Epithelial cell of proximal tubule (primary cell): ENCODE measurements at places on chromosomes 7 and 10. TPM values are rescaled to one million over a fixed set of nuclear protein-coding genes. Genes with fewer than 3 reads are reported as not detected.

DNA sequence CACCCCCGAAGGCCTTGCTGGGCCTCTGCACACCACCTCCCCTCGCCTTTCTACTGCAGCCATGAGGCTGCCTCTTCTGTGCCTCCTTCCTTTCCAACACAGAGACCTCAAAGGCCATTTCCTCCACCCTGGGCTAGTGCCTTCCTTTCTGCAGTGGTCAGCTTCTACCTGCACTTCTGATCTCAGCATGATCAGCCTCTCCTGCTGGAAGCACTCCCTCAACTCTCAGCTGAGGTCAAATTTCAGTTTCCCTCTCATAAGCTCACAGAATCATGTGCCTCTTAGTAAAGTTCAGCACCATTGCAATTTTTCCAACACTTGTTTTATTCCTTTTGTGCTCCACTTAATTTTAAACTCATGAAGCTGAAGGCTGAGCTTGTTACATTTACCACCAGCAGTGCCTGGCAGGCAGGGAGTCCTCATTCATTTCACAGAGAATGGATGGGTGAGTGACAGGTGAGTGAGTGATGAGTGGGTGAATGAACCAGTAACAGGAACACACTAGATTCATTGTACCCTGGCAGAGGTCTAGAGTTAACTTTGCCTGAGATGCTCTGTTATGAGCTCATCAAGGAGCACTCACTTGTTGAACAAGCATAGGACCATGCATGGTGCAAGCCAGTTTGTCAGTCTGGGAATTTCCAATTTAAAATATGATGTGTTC is 124.0 kb upstream of the PRSS58 start:
- DNase-seq, result peak; percentile 80

DNA sequence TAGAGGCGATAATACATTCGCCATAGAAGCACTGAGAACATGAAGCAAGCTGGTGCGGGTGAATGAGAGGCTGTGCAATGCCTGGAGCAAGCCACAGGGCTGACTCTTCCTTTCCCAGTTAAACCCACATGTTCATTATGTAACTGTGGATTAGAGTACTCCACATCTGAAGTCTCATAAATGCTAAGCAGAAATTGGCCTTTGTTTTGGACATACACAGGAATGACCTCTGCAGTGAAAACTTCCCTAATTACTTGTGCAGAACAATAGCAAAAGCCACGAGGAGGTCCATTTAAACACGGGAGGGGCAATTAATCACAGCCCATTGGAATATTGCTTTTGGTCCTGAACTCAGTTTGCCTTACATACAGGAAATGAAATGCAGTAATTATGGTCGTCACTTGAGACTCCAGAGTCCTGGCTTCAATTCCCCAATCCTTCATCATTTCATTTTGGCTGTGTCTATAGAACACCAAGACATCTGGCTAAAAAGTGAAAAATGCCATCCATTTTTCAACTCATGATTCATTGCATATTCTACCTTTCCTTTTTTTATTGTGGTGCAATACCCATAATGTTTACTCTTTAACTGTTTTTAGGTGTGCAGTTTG is 78.7 kb upstream of the CXCL12 start:
- DNase-seq, result no peak

DNA sequence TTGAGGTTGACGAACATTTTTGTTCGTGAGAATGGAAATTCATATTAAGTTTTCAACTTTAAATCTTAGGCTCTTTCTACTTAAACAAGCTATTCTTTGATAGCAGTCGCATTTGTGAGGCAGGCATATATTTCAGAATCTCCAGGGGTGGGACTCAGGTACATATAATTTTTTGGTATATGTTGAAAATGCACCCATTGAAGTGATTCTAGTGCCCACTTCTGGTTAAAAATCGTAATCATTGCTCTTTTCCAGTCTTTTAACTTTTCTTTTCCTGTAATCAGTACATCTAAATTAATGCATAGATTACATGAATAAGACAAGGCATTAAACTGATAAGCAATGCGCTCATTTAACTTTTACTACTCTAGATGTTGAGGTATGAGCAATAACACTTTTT is 67.8 kb downstream of the ZNRF2 start:
- no peak for DNase-seq

DNA sequence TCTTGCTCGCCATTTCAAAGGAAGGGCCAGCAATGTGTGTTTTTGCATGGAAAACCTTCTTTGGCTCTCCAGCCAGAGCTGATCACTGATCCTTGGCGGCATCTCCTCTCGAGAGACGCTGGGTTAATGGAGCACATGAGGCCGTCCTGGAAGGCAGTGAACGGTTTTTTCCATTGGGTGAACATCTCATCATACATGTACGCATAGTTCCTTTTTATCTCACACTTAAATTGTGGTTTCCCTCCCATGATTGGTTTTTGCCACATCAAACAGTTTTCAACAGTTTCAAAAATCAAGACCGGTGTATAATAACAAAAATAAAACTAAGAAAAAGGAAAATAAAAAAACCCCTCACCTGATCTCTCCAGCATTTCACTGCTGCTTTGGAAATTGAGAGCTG is 276.4 kb downstream of the TCF7L2 start:
- peak; percentile 26 for DNase-seq

- DNase-seq, result peak; percentile 44
These were observed 42.0 kb downstream of the ZC3HC1 start for GRCh38 chr7:130008941-130009847.

GRCh38 chr7:107725138-107725740 is 18.7 kb upstream of the CBLL1 start:
- no peak for DNase-seq

DNA sequence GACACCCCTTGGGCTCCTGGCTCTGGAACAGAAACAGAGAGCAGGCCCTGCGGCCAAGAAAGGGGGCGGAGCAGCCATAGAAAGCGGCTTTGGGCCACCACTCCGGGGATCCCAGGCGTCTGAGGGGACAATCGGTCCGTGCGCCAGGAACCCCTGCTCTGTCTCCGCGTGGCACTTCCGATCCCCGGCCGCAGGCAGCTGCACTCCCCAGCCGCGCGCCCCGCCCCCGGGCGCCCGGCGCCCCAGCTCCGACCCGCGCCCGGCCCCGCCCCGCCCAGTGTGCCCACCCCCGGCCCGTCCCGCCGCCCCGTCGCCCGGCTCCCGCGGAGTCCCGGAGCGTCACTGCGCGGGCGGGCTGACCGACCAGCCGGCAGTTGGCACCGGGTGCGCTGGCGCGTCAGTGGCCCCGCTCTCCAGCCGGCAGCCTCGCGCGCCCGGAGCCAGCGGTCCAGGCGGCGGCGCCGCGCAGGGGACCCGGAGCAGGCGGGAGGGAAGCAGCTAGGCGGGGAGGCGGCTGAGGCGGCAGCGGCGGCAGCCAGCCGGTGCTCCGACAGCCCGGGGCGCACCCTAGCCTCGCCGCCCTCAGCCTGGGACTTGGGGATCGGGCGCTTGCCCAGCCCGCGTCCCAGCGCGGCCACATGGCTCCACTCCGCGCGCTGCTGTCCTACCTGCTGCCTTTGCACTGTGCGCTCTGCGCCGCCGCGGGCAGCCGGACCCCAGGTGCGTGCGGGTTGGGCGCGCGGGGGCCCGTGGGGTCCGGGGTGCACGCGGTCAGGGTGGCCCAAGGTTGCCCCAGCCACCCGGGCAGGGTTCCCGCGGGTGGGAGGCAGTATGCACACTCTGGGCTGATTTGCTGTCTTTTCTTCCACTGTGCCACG is at the start of gene ADAMTS14:
ADAMTS14 (plus strand) TSS at position 342 of the 878 bp plus-strand sequence; CDS start at position 639, 297 bp downstream.
- DNase-seq, result no peak

DNA sequence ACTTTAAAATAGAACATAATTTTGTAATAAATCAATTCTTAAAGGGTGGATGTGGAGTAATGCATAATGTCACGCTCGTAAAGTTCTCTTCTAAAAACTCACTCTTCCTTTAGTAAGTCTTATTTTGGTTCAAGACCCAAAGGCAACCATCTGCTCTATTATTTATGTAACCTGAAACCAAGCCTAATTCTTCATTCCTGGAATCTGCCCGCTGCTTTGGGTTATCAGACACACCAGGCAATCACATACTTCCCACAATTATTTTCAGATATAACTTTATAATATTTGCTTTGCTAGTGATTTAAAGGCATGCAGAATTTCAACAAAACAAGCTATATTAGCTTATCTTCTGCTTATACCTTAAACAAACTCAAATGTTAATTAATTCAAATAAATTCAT is 39.0 kb downstream of the RAB11FIP2 start:
- no peak for DNase-seq

GRCh38 chr7:144027974-144028373 is 20.8 kb upstream of the OR2A5 start:
- DNase-seq, result no peak

DNA sequence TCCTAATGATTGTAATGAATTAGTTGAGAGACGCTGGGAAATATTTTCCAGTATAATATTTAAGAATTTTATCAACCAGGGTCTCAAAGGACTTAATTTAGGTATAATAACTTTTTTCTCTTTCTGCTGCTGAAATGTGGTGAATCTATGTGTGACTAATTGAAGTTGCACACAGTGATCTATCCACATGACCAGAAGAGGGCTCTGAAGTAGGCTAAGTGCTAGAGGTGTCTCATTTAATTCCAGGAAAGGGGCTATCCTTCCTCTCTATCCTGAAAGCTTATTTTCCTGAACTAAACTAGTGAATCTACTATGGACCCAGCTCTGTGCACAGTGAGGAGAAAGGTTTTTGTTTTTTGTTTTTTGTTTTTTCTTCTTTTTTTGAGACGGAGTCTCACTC is 294.4 kb upstream of the MYO3A start:
- no peak for DNase-seq

DNA sequence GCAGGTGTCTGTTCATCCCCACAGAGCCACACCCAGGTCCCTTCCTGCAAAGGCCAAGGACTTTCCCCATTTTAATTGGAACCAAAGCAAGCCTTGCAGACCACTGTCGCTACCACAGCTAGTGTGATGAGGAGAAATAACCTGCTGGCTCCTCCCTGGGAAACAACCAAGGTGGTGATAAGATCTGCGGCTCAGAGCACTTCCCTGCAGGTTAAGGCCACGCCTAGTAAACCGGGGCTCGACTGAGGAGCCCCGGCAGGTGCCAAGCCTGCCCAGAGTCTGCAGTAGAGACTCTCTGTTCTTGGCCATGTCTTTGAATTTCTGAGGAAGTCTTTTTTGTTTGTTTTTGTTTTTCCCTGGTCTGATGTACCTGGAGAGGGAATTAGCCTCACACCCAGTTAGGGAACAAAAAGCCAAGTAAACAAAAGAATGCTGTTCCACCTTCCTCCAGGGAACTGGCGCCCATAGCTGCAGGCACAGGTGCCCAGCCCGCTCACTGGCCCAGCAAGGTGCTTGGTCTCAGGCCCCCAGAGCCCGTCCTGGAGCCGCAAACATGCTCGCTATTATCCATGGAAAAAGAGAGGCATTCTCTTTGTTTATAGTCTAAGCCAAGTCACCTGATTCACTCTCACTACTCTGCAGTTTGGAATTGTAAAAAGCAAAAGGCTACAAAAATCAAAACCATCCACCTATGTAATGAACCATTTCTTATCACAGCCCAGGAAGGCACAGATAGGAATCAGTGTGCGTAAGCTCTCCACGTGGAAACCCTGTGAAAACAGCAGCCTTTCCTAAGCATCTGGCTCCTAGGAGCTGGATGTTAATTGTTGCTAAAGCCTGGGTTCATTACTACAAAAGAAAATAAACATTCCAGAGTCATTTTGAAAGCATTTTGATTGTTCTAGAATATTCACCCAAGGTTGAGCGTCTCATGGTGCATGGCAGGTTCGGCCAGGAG is 2.7 kb downstream of the GPR146 start:
- no peak for DNase-seq

DNA sequence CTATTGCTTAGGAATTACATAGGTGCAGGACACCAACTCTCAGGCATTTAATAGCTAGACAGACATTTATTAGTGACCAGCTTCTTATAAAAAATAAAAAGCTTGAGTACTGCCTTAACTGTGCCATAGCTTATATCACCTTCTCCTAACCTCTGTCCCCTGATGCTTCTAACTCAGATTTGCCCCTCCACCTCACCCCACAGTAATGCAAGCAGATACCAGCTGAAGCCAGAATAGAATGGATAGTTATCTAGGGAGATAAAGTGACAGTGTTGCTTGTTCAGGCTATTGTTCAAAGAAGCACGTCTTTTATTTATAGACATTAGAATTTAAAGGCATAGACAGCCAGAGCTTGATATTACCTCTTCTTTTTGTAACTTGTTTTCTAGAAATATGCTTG is 99.6 kb upstream of the GLCCI1 start:
- no peak for DNase-seq

DNA sequence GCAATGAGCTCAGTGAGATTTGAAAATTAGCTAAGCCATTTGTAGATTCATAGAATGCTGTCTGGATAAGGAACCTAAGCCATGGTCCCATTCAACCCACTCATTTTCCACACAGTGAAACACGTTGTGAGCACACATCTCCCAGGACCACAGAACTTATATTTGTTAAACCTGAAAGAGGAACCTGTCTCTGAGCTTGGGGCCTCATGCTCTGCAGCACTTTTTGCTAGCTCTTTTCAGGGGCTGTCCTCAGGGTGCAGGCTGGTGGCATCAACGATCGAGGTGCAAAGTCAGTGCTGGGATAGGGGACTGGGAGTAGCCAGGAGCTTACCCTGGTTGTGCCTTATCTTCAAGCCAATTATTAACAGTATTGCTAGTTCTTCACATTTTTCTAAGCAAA is 11.9 kb downstream of the HECW1 start:
- DNase-seq, result no peak

DNA sequence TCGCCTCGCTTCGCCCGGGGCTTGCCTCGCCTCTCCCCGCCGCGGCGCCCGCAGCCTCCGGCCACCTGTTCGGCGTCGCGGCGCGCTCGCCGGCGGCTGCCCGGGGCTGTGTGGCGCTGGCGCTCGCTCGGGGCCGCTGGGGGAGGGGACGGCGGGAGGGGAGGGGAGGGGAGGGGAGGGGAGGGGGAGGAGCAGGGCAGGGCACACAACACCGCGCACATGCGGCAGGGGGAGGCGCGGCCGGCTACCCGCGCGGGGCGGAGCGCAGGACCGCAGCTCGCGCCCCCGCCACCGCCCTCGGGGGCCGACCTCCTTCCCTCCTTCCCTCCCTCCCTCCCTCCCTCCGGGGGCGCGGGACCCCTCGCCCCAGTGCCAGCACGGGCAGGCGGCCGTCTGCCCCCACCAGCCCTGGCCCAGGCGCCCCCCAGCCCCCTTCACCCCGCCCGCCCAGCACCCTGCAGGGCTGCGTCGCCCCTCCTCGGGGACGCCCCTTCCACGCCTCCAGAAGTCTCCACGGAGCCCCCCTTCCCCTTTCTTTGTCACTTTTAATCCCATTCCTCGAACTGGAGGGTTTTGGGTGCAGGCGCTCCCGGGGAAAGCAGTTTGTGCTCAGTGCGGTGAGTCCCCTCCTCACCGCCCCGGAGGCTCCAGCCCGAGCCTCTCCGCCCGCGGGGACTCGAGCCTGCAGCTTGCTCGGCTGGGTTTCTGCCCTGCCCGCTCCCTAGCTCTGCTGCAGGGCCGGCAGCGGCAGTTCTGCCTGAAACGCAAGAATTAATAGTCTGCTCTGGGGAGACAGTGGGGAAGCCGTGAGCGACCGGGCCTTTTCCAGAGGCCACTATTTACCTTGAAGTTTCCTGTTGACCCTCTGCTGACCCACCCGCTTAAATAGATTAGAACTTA is at the start of gene PARD3:
PARD3 (minus strand) TSS at position 112 of the 900 bp plus-strand sequence. CDS start 301 bp downstream, outside the sequence.
- no peak for DNase-seq

The CYP3A7 gene
- 0.12 TPM in 1 of 2 replicates, not detected in the other for total RNA-seq

The PRSS37 gene
- not detected in 2 replicates for total RNA-seq
